ENCODE measurements at places on chromosomes 7 and 10.

GRCh38 chr10:132305654-132306342 lies 2.0 kb downstream of the STK32C start:
- DNase-seq = no peak

DNA sequence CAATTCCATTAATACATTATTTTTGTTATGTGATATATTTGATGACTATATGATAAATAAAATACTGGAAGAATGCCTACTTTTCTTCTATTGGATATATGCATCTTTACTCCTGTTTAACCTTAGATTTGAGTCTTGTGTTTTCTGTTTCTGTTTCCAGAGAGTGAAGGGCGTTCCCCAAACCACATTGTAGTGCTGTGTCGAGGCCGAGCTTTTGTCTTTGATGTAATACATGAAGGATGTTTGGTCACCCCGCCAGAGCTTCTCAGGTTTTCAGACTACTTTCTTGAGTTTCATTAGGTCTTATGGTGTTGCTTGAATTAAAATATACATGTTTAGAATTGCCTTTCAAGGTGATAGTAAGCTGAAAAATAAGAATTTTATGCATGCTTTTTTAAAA lies 23.8 kb downstream of the CROT start:
- peak; percentile 4 for DNase-seq

GRCh38 chr7:86668315-86668714 lies 24.6 kb downstream of the GRM3 start:
- no peak for DNase-seq

DNA sequence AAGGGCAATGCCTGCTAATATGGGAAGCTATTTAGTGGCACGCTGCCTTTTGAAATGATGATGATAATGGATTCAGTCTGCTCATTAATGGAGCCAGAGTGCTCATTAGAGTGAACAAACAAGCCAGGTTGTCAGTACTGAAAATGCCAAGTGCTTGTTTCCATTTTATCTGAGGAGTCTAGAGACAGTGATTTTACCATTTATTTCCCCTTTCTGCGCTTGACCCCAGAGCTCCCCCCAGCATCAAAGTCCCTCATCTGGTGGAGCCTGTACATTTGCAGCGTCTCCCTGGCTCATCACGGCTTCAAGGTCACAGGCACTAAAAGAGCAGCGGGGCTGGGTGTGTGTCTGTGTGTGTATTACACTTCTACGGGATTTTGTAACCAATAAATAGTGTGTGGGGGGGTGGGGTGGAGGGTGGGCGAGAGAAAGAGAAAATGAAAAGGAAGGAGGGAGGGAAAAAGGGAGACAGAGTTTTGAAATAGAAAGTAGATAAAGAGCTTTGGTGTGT lies 553.8 kb downstream of the TFEC start:
- no peak for DNase-seq

DNA sequence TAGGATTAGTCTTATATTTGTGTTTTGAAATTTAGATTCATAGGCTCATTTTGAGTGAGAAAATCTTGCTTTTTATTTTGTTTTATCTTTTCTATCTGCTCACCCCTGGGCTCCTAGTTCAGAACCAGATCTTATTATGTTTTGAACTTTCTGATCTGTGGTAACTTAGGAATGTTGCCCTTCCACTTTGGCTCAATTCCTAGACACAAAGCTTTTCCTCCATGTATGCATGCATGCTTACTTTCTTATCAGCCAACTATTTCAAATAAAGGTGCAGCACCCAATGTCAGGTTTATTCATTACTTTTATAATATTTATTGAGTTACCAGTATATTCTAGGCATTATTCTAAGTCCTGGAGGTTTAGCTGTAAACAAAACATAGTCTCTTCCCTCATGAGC lies 374.8 kb upstream of the KIAA1217 start:
- no peak for DNase-seq

DNA sequence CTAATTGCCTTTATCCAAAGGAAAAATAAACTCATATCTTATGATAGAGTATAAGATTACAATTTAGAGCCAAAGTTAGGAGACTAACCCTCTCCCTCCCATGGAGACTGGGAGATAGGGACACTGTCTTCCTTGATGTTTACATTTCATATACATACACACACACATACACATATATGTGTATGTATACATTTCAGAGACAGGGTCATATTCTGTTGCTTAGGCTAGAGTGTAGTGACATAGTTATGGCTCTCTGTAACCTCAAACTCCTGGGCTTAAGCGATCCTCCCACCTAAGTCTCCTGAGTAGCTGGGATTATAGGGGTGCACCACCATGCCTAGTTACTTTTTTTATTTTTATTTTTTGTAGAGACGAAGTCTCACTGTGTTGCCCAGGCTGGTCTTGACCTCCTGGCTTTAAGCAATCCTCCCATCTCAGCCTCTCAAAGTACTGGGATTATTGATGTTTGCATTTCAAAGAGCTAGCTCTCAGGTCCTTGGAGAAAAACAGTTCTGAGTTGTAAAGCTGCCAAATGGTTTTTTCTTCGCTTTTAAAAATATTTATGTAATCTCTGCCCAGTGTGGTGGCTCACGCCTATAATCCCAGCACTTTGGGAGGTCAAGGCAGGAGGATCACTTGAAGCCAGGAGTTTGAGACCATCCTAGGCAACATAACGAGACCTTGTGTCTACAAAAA lies 8.1 kb upstream of the REPIN1 start:
- no peak for DNase-seq

DNA sequence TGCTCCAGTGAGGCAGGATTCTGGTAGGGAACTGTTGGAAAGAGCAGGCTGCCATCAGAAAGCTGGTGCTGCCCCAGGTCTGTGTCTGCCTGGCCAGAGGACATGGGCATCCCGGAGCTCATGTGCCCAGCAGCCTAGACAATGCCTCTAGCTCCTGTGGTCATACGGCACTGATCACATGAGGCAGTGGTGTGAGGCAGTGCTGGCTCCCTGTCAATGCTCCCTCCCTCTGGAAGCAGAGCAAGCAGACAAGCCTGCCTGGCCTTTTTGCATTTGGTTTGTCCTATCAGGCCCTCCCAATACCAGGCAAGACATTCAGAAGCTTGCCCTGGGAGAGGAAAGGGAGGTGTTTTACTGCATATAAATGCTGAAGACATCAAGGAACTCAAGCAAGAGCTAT lies 19.5 kb upstream of the MMP21 start:
- DNase-seq = no peak

GRCh38 chr10:111996103-111996502 lies 187.5 kb downstream of the GPAM start:
- DNase-seq = no peak

- no peak for DNase-seq
These were observed 139.1 kb downstream of the GATA3 start for GRCh38 chr10:8193546-8193945.

GRCh38 chr7:148042935-148043631 lies 547.5 kb upstream of the C7orf33 start:
- DNase-seq = no peak

DNA sequence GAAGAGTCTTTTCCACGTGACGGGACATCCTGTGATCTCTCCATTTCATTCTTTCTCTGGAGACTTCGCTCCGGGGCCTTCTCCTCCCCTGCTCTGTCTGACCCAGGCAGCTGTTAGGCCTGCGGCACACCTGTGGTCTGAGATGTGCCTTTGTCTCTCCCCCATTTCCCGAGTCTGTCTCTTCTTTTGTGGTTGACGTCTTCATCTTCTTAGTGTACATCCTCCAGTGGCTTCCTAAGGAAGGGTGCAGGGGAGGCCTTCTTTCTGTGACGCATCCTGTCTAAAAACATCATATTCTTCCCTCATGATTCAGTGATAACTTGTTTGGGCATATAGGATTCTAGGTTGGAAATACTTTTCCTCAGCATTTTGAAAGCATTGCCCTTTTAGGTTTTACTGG lies 17.2 kb upstream of the ATP6V0E2 start:
- peak; percentile 56 for DNase-seq
